ENCODE measurements at places on chromosomes 2 and 18.
A peak's percentile ranks its signal among the peaks of the same experiment; 100 is the strongest.

DNA sequence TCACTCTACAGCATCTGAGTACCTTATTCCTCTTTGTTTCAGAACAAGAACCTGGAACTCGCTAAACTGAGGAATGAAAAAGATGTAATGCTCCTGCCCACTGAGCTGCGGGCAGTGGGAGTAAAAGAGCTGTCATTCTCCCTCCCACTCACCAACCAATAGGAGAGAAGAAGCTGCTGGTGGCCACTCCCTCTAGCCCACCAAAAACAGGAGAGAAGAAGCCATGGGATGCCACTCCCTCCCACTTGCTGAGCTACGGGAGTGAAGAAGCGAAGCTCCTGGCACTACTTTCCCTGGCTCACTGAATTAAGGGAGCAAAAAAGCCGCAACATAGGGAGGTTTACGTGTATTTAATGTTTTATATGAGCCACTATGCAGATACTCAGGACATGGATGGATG, 53.7 kb downstream of the RIT2 start:
- DNase-seq, result no peak

- DNase-seq, result no peak
These were observed 154.0 kb downstream of the CALCRL start for GRCh38 chr2:187294043-187294442.

GRCh38 chr18:42635378-42636048, 480.0 kb downstream of the RIT2 start:
- no peak for DNase-seq

GRCh38 chr2:128291161-128291843, 27.4 kb downstream of the HS6ST1 start:
- no peak for DNase-seq

- peak; percentile 68 for DNase-seq
These were observed 29.1 kb upstream of the CSRNP3 start for GRCh38 chr2:165440367-165440766.

DNA sequence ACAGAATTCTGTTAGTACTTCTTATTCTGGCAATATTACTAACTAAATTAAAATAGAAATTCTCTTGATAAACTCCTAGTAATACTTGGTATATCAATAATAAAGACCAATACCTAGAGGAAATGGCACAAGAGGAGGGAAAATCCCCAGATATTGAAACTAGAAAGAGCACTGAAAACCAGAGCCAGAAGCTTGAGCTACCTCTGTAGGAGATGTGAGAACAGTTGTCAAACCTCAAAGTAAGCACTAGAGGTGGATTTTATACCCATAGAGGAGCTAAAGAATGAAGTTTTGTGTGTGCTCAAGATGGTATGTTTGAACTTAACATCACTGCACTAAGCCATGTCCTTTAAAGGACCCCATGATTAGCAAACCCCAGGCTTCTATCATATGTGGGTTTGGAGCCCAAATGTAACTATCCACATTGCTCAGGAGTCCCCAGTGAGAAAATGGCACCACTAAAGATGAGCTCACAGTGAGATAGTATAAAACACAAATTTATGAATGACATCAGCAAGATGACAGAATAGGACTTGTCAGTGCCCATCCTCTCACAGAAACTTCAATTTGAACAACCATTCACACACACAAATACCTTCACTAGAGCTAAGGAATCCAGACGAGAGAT, 122.1 kb downstream of the PKP4 start:
- no peak for DNase-seq

- no peak for DNase-seq
These were observed 134.6 kb upstream of the GPC1 start for GRCh38 chr2:240300840-240301239.

GRCh38 chr18:55083461-55083860, 124.2 kb upstream of the CCDC68 start:
- no peak for DNase-seq

- DNase-seq, result no peak
These were observed 24.7 kb downstream of the AGAP1 start for GRCh38 chr2:235518322-235519090.

GRCh38 chr2:107809835-107810234, 16.9 kb upstream of the RGPD4 start:
- no peak for DNase-seq

DNA sequence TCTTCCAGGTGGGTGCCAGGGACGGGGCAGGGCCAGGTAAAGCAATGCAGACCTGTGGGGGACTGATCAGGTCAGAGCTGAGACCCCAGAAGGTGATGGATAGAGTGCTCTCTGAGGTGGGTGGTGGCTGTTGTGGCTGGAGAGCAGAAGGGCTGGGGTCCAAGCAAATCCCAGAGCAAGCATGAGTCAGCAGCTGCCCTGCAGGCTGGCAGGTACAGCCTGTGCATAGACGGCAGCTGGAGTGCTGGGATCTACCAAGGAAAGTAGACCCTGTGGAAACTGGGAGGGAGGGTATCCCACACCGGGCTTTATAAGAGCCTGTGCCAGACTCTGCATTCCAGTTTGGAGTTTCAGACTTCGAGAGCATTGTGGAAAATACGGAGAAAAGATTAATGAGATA, 663 bp downstream of the TRIM54 start:
- DNase-seq, result no peak

DNA sequence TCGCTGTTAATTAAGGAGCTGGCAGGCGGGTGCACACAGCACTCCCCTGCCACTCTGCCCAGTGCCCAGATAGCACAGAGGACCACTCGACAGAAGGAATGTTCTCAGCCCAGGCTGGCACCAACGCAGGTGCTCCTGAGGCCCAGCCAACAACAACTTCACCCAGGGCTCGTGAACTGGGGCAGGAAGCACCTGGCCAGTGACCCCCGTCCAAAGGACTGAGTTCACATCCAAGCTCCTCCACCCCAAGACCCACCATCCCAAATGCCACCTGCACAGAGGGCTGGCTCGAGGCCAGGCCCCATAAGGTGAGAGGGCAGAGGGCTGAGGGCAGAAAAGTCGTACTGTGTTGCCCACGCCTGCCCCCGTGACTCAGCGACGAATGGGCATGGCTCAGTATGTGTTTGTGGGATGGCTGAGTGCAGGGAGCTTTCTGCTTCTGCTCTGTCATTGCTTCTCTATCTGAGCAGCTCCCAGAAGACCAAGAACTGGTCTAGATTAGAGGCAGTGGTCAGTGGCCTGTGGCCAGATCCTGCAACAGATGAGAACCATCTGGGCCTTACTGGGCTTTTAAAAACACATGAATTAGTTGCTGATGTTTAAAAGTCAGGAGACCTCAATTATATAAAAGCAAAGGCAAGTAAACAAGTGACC, 68.4 kb downstream of the POLR1A start:
- no peak for DNase-seq

- no peak for DNase-seq
These were observed 19.2 kb upstream of the PKDCC start for GRCh38 chr2:42028571-42029148.

Data from HS-5 (cell line).